ENCODE measurements at places on chromosomes 16 and 17.

DNA sequence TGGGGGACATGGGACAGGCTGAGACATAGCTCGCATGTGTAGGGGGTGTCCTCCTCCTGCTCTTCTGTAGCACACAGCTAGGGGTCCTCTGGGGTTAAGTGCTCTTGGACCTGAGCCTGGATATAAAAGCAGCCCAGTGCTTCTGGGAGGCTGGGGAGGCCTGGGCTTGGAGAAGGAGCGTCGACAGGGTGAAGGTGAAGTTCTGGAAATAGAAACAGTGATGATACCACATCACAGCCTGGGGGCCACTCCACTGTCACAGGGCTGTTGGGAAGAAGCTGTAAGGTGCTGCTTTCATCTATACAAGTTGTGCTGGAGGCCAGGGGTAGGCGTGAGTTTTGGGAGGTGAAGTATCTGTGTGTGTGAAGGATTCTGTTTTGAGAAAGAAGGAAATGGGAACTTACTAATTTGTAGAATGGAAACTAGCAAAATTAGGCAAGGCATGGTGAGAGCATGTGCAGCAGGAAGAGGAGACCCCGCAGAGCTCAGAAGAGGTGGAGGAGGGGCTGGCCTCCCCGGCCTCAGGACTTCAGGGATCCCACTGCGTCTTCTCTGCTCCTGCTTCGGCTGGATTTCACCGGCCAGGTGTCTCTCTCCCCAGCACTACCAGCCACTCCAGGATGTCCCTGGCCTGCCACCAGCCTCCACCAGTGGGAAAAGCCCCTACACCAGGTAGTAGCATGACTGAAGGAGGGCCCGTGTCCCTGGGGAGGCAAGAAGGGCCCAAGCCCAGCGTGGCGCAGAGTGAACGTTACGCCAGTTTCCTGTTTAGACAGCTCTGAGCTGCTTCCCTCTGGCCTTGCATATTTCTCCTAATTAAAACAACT lies 19.4 kb downstream of the PLCG2 start:
- peak; percentile 74 for DNase-seq

DNA sequence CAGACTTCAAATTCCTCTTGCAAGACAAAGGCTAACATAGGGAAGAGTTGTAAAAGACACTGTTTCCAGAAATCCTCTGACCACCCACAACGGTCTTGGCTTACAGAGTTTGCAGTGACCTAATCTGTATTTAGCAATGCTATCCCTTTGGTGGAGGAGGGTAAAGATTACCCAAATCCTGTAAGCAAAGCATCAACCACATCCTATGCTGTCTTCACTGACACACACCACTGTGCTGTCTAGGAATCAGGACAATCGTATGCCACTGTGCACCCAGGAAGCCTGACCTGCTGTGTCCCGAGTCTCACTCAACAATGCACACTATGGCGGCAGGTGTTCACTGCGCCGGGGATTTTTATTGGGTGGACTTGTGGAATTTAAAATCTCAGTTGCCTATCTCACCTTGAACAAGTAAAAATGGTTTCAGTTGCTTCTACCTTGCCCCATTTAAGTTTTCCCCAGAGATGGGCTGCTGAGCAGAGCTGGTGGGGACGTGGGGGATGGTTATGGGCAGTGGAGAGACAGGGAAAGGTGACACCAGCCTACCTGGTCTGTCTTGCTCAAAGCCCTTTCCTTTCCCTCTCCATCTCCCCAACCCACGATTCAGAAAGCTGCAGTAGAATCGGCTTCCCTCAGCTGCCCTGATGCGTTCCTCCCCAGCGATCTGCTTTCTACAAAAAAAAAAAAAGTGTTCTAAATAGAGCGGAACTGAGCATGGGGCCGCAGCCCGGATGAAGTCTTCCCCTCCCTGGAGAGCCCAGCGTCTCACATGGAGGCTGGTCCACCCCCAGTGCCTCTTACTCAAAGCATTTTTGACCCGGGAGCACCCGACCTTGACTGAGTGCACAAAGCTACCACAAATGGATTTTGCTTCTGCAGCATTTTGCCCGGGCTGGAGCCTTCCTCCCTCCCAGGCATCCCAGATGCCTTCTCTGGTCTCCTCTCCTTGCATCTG lies 271.5 kb downstream of the SOX9 start:
- DNase-seq = no peak

- no peak for DNase-seq
These were observed 5.2 kb upstream of the ATP6V0A1 start for GRCh38 chr17:42453439-42453838.

DNA sequence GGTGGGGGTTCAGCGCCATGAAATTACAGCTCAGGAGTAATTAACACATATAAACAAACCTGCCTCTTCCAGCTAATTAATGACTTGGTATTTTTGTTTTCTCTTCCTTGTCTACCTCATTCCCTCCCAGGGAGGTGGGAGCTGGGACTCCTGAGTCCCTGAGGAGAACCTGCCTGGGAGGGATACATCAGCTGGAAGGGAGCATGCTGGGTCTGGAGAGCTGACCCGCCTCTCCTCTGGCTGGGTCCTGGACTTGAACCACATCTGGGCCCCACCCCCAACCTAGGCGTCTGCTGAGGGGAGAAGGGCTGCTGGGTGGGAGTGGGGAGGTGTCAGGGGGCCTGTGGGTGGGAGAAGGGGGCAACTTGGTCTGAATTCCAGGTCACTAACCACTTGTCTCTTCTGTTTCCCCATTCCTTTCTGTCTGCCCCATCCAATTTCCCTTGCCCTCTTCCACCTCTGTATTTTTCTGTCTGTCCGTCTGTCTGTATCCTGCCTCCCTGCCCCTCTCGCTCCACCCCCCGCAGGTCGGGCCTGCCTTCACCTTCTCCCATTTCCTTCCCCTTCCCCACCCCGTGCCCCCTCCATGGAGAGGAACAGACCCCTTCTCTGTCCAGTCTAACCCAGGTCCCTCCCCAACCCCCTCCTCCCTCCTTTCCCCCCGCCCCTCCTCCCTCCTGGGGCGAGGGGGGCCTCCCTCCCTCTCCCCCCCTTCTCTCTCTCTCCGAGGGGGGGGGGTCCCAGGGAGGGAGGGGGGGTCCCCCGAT lies at the start of gene NLGN2:
TSS of gene NLGN2 (plus strand) at position 361 of the 767 bp plus-strand sequence. CDS start 411 bp downstream, outside the sequence.
- no peak for DNase-seq

DNA sequence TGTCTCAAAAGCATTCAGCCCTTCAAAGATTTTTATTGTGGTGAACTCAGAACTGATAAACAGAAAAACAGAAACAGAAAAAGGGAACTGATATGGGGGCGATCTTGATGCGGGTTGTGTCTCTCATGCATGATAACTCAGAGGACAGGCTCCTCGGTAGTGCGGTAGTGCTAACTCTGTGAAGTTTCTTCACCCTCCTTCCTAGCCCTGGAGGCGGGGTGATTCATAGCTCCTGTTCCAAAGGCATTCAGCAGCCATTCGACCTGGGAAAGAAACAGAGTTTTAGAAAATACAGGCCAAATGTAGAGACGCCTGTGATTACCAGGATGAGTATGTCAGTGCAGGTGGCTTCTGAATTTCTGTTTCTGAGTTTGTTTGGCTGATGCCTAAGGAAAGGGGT lies 5.5 kb upstream of the MAF start:
- DNase-seq = no peak

GRCh38 chr17:57655553-57655952 lies 89.5 kb downstream of the CCDC182 start:
- DNase-seq = no peak

DNA sequence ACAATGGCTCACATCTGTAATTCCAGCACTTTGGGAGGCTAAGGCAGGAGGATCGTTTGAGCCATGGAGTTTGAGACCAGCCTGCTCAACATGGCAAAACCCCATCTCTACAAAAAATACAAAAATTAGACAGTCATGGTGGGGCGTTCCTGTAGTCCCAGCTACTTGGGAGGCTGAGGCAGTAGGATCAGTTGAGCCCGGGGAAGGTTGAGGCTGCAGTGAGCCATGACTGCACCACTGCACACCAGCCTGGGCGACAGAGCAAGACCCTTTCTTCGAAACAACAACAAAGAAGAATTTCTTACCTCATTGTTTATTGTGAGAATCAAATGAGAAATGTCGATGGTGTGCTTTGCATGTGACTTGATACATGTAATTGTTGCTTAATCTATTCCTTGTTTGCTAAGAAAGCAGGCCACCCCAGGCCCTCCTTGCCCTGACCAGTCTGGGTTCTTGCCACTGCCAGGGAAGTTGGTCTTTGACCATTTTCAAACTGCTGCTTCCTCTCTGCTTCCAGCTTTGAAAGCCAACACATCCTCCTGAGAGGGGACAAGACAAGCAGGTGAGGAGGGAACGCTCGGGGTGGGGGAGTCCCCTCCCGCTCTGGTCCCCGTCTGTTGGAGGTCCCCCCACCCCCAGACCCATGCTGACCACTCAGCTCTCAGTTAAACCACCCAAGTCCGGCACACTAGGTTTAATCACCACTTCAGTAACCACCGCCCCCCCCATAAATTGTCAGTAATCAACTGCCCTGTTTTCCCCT lies 47.3 kb upstream of the CPNE2 start:
- no peak for DNase-seq

DNA sequence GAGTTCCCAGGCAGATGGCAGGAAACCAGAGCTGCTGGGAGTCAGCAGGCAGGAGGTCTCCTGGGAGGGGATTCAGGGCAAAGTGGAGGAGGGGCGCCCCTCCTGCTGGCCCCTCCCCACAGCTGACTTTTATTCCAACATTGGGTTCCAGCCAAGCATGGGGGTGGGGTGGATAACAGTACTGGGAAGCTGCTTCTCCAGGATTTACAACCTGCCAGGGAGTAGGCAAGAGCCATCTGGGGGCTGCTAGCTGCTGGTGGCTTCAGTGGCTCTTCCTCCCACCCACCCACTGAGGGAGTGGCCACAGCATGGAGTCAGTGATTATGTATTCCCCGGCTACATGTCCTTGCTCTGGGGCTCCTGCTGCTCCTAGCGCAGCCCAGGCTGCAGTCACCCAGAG lies 36.8 kb downstream of the TMEM132E start:
- no peak for DNase-seq

DNA sequence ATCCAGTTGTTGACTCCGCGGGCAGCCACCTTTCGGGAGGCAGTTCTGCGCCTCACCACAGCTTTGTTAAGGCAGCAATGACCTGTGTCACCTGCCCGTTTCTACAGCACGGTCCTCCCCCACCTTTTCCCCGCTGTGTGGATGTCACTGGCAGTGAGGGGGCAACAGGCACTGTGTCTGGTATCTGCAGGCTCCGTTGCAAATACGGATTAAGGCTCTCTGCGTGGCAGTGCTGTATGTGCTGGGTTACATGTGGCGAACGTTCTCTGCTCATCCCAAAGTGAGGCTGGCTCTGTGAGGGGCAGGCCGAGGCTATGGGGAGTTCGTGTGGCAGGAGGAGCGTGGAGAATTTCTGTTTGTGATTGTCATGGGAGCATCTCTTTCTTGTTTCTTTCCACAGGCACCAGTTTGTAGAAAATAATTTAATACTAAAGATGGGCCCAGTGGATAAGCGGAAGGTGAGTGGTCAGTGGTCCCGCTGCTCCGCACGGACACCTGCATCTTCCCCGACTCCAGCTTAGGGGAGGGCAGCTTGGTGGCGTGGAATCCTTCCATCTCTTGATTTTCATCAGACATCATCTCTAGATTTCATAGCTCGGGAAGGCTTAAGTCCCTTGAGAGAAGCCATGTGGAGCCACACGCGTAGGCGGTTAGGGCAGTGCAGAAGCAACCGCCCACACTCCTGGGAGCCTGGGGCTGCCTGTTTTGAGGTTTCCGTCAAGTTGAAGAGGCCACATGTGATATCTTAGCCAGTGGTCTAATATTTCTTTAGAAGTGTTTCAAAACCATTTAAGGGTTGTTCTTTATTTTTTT lies 57.8 kb downstream of the PDPK1 start:
- DNase-seq = no peak

DNA sequence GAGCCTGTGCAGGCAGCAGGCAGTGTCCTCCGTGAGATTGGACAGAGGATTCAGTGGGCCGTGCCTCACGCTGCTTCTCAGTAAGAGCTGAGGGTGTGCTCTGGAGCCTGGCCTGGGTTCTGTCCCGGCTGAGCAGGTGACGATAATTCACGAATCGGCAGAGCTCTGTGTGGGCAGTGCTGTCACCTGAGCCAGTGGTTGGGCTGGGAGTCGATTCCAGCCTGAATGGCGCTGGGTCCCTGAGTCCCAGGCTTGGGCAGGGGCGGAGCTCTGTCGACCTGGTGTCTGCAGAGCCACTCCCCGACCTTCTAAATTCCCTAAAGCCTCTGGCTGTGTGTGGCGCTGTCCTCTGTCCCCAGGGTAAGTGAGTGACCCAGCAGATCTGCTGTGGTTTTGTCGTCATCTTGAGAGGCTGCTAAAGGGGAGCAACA lies 8.4 kb downstream of the ACSF3 start:
- DNase-seq = peak; percentile 31

GRCh38 chr16:4747906-4748681 lies 13.8 kb downstream of the DNAAF8 start:
- DNase-seq = no peak

DNA sequence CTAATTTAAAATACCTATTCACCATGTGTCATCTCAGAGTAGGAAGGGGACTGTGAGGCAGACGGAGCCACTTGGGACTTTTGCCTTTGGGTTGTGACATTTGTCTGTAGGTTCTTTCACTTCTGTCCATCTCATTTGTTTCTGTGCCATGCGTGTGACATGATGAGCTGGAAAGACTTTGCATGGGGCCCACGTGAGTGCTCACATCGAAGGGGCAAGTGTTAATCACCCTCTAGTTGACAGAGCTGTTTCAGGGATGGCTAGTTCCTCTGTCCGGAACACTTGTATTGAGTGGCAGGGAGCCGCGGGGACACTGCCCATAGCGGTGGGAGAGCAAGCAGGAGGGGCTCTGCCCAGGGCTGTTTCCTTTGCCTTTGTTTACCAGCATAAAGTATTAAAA lies 112.0 kb downstream of the RPTOR start:
- DNase-seq = no peak

DNA sequence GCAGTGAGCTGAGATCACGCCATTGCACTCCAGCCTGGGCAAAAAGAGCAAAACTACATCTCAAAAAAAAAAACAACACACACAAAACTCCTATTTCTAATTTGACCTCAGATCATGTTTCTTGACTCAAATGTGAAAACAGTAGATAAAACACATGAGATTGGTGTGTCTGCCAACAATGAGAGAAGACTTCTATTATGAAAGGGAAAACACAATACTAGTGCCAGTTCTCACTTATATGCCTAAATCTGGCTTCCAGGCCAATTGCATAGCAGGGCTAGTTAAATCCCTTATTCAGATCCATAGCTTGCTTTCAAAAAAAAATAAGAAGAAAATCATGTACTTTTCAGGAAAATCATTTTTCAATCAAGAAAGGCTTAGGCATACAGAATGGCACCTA lies 39.4 kb downstream of the AP1G1 start:
- DNase-seq = no peak

- no peak for DNase-seq
These were observed 451 bp downstream of the IL32 start for GRCh38 chr16:3065742-3066439.

- DNase-seq = no peak
These were observed 277.2 kb upstream of the RBFOX1 start for GRCh38 chr16:7055443-7055842.
